ENCODE measurements at places on chromosomes 12 and 14. TPM values are rescaled to one million over a fixed set of nuclear protein-coding genes. Genes with fewer than 3 reads are reported as not detected.

DNA sequence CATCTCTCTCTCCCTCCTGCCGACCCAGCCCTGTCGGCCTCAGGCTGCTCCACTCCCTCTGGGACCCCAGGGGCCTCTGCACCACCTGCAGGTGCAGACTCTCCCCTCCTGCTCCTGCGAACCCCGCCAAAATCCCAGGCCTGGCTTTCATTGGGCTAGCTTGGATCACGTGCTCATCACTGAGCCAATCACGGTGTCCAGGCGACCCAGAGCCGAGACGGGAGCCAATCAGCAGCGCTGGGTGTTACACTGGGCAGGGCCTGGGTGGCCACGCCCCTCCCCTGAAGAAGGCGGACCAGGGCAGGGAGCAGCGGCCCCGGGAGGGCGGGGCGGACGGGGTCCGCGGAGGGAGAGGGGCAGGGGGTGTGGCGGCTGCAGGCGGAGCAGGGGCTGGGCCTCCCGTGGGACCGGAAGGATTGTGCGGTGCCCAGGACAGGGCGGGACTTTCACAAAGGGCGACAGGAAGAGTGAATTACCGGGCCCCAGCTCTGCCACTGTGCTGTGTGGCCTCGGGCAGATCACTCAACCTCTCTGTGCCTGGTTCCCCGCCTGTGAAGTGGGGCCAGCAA, 66.6 kb upstream of the FBRSL1 start:
- no peak for DNase-seq

- no peak for DNase-seq
Measured at GRCh38 chr14:97120611-97121031, 323.4 kb downstream of the VRK1 start.

DNA sequence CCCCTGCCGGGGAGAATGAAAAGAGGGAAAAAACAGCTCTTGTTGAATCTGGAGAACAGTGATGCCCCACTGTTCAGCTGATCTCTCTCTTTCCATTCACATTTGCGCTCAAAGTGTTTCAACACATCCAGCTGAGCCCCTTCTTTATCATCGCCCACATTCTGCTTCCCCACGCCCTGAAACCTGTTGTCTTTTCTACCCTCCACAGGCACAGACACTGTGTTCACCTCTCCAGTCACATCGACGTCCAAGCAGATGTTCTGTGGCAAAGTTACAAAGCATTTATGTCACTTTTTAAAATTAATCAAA, 338.7 kb downstream of the EGLN3 start:
- DNase-seq = no peak

- DNase-seq = no peak
Measured at GRCh38 chr14:82488473-82488872, 954.8 kb upstream of the SEL1L start.

DNA sequence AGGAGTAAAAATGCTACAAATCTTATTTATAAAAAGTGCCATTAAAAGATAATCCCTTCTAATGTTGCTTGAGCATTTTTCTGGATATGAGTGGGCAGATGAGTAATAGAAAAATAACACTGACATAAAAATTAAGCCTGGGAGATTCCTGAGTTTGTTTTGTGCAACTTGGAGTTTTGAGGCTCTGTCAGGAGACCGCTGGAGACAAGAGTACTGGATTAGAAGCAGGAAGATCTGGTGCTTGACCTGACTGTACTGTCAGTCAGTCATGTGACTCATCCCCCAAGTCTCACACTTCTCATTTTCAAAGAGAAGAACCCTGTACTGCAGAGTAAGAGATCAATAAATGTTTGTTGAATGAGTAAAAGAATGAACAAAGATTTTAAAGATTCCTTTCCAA, 29.4 kb downstream of the ANO4 start:
- DNase-seq = no peak

DNA sequence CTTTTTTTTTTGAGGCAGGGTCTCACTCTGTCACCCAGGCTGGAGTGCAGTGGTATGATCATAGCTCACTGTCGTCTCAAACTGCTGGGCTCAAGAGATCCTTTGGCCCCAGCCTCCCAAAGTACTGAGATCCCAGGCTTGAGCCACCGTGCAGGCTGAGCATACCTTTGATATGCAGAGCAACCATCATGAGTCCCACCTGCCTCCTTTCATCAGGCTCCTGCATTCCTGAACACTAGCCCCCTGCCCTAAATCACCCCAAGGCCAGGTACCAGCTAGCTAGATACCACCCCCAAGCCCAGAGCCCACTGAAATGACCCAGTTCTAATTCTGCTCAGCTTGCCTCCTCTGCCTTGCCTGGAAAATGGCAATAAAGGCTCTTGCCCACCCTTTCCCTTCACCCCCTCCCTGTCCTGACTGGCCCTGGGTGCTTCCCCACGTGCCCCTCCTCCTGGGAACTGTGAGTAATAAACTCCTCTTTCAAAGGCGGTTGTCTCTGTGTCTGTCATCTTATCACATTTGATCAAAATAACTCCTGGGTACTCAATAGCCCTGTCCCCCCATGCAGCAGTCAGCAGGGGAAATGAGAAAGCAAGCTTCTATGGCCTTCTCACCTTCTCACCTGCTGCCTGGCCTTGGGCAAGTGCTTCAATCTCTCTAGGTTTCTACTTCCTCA, 6.4 kb upstream of the BRF1 start:
- no peak for DNase-seq

DNA sequence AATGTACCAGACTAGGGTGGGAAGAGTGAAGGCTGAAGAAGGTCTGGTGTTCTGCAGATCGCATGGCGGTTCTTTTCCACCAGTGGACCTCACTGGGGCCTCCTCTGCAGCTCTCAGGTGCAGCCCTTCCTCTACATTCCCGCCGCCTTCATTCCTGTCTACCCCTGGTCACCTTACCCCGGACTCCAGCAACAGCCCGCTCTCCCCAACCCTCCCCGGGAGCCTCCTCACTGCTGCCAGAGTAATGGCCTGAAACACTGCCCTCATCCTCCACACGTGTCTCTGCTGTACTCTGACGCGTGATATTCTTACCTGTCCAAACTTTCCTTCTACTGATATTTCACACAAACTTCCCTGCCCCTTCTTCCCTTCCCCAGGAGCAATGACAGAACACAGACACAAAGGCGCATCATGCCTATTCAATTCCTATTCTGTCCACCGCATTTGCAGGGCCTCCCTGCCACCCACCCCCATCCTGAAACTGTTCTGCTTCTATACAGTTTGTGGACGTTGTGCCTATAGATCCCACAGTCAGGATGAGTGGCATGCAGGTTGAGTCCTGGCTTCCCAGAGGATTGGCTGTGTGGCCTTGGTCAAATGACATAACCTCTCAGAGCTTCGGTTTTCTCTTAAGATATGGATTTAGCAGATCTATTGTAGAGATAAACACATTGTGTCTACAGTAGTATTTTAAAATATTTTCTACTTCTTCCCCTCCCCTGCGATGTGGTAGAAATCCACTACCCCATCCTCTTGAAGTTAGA, 1.7 kb upstream of the NUAK1 start:
- DNase-seq = no peak

The C12orf42 gene
- not detected for total RNA-seq

The NR4A1 gene
- total RNA-seq = 863 TPM

The SLC7A8 gene
- total RNA-seq = 33.4 TPM
